Glomerular endothelial cell (primary cell): ENCODE measurements at places on chromosomes 11 and 22. TPM values are rescaled to one million over a fixed set of nuclear protein-coding genes. Genes with fewer than 3 reads are reported as not detected.

The GSTT2 gene
- total RNA-seq, result 0.41 TPM in 1 of 2 replicates, not detected in the other

The FXYD6 gene
- 16.4 and 20.0 TPM in 2 replicates for total RNA-seq

The UBQLN3 gene
- not detected in 2 replicates for total RNA-seq

The IL18 gene
- total RNA-seq, result 0.35 and 2.6 TPM in 2 replicates

The RIN1 gene
- total RNA-seq, result 17.2 and 18.7 TPM in 2 replicates

The FAM180B gene
- total RNA-seq, result not detected in 2 replicates

The OR8G1 gene
- total RNA-seq, result not detected in 2 replicates

The SF1 gene
- total RNA-seq, result 213 and 277 TPM in 2 replicates

The ESAM gene
- 297 and 465 TPM in 2 replicates for total RNA-seq

The TPBGL gene
- total RNA-seq, result 1.3 and 1.6 TPM in 2 replicates
